ENCODE measurements at places on chromosomes 2 and 18.
A peak's percentile ranks its signal among the peaks of the same experiment; 100 is the strongest.

DNA sequence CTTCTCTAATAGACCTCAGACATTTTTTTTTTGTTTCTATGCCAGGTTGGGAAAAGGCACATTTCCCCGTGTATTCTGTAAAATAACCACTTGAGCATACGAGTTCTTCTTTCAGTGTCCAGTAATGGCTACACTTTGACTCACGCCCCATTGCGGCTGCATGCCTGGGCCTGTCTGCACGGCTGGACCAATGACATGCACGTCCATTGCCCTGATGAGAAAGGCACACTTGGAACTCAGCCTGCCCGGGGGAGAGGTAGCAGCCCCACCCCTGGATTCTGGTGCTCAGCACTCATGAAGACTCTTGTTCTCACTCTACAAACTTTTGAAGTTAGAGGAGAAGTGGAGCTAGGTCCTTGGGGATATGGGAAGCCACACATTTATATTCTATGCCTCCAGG is 5.8 kb downstream of the PCARE start:
- DNase-seq: no peak

GRCh38 chr2:224190936-224191270 is 151.8 kb upstream of the SERPINE2 start:
- DNase-seq: no peak

GRCh38 chr2:97733341-97734035 is 20.1 kb downstream of the ZAP70 start:
- DNase-seq: no peak

GRCh38 chr18:36419188-36419899 is 121.8 kb downstream of the FHOD3 start:
- DNase-seq: no peak

- no peak for DNase-seq
Observed at GRCh38 chr18:58004317-58004716, 39.7 kb upstream of the NEDD4L start.

- DNase-seq: no peak
Observed at GRCh38 chr2:43405829-43406228, 179.4 kb upstream of the ZFP36L2 start.

DNA sequence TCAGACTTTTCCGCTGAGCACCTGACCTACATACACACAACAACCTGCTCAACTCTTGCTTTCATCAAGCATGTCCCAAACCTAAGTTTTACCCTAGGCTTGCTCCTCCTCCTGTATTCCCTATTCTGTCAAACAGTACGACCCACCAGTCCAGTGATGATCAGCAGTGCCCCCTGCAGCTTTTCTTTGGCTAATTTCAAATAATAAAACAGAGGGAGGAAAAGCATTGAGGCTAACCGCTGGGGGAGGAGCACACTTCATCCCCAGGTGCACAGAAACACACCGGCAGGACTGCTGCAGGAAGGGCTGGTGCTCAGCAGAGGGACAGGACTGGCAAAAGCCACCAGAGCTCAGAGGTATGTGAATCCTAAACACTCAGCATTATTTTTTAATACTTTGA is 21.2 kb downstream of the E2F6 start:
- no peak for DNase-seq

GRCh38 chr2:9799729-9800632 is 43.3 kb upstream of the TAF1B start:
- peak; percentile 82 for DNase-seq

DNA sequence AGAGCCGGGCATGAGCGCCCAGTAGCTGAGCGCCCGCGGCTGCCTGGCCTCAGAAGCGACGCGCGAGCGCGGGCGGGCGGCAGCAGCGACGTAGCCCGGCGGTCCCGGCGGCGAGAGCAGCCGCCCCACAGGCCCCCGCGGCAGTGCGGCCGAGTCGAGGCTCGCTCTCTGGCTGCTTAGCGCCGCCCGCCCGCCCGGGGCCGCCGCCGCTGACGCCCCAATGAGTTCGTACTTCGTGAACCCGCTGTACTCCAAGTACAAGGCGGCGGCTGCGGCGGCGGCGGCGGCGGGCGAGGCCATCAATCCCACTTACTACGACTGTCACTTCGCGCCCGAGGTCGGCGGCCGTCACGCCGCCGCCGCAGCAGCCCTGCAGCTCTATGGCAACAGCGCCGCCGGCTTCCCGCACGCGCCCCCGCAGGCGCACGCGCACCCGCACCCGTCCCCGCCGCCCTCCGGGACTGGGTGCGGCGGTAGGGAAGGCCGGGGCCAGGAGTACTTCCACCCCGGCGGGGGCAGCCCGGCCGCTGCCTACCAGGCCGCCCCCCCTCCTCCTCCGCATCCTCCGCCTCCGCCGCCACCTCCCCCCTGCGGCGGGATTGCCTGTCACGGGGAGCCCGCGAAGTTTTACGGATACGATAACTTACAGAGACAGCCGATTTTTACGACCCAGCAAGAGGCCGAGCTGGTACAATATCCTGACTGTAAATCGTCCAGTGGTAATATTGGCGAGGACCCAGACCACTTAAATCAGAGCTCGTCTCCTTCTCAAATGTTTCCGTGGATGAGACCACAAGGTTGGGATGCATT is 847 bp downstream of the HOXD8 start:
- DNase-seq: no peak

- no peak for DNase-seq
Observed at GRCh38 chr18:49399003-49399402, 61.4 kb downstream of the DYM start.

DNA sequence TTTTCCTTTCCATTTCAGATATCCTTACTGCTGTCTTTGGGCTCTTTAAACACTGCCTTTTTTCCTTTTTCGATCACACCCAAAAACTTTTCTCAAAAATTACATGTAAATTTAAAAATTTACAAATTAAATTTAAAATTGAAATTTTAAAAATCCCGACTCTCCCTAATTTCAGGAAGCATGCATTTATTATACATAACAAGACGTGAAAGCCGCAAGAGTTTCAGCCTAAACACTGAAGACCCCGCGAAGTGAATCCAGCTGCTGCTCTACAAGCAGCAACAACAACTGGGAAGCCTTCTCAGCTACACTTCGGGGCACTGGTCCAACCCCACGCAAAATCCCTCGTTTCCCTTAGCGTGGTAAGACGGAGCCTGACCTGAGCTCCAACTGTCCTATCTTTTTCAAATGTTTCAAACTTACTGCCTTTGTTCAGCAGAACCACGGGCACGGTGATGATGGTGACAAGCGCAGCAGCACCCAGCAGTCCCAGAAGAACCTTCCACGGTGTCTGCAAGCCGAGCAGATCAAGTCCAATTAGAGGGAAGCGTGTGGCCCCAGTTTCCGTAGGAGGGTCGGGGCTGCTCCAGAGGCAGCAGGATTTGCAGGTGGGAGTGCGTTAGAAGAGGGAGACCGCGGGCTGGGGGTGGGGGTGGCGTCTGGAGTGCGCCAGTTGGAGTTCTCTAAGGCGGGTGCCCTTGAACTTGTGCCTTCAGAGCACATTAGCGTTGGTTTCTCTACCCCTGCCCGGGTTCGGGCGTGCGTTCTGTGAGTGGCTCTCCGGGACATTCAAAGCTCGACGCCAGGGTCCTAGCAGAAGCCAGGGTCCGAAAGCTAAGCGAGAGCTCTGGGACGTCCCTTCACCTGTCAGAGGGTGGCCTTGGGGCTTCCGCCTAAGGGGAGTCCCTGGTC is 783 bp downstream of the DPP4 start:
- DNase-seq: no peak

GRCh38 chr2:218253232-218253625 is 7.6 kb upstream of the GPBAR1 start:
- no peak for DNase-seq

- no peak for DNase-seq
Observed at GRCh38 chr2:203361922-203362321, 33.7 kb downstream of the ABI2 start.

DNA sequence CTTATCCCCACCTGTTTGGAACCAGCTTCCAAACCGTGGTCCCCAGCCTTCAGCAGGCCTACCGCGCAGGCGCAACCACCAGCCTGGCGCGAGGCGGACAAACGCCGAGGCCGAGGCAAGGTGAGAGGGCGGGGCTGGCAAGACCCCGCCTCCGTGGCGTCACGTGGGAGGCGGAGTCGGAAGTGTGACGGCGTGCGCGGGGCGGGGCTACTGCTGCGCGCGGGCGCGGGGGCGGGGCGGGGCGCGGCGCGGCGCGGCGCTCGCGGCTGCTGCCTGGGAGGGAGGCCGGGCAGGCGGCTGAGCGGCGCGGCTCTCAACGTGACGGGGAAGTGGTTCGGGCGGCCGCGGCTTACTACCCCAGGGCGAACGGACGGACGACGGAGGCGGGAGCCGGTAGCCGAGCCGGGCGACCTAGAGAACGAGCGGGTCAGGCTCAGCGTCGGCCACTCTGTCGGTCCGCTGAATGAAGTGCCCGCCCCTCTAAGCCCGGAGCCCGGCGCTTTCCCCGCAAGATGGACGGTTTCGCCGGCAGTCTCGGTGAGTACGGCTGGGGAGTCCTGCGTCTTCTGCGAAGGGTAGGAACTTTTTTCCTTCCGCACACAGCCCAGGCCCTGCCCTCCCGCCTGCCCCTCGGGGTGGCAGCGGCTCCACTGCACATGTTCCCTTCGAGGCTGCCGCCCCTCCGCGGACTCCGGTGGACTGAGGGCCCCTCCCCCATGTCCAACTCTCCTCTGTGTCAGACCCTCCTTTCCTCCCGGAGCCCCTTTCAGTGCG is at the start of gene EML4:
Gene EML4 (plus strand): TSS at position 254 of the 774 bp plus-strand sequence. CDS start 259 bp downstream, at position 513.
- peak; percentile 87 for DNase-seq

GRCh38 chr2:82998781-82999180 is 1460.3 kb downstream of the SUCLG1 start:
- no peak for DNase-seq

- no peak for DNase-seq
Observed at GRCh38 chr18:59669872-59670657, 27.2 kb downstream of the CCBE1 start.

DNA sequence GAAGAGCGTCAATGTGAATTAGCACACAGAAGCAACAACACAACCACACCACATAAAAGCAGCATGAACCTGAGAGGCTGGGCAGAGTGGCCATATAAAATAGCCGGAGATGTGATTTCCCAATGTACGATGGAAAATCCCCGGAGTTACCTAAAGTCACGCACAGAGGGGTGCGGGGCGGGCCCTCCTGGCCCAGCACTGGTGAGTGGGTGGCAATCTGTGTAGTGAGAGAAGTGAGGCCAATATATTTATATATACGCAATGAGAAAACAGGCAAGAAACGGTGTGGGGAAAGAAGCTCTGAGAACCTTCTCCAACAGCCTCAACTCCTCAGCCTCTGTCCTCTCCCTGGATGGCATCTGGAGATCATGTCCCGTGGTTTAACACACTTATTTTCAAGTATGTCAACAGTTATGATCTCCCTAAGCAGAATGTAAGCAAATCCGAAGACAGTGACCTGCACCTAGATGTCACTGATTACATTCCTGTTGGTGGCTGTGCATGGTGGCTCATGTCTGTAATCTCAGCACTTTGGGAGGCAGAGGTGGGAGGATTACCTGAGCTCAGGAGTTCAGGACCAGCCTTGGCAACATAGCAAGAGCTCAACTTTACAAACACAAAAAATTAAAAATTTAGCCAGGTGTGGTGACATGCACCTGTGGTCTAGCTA is 41.6 kb downstream of the CRACDL start:
- DNase-seq: no peak

DNA sequence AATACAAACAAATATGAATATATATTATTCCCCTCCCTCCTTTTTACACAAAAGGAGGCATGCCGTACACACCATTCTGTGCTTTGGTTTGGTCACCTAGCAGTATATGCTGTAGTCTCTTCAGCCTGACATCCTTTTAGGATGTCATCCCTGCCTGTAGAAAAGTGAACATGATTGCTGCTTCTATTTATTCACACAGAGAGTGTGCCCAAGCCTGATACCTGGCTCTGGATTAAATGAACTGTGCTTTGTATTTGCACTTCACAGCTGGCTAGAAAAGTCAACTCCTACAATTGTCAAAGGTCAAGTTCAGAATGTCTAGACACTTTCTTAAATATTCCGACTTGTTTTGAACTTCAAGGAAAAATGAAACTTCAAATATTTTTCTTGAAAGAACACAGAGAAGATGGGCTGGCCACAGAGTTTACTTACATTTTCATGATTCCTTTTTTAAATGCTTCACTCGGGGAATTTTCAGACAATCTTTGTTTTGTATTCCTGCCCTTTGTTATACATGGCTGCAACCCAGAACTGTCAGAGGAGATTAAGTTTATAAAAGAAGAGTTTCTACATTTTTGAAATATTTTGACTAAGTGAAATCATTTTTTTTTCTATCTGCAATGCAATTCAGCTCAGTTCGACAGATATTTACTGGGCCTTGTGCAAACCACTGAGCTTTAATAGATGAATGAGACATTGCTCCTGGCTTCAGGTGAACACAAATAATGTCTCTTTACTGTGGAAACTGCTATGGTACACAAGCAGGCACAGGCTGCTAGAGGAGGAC is 33.5 kb downstream of the DAPL1 start:
- no peak for DNase-seq

DNA sequence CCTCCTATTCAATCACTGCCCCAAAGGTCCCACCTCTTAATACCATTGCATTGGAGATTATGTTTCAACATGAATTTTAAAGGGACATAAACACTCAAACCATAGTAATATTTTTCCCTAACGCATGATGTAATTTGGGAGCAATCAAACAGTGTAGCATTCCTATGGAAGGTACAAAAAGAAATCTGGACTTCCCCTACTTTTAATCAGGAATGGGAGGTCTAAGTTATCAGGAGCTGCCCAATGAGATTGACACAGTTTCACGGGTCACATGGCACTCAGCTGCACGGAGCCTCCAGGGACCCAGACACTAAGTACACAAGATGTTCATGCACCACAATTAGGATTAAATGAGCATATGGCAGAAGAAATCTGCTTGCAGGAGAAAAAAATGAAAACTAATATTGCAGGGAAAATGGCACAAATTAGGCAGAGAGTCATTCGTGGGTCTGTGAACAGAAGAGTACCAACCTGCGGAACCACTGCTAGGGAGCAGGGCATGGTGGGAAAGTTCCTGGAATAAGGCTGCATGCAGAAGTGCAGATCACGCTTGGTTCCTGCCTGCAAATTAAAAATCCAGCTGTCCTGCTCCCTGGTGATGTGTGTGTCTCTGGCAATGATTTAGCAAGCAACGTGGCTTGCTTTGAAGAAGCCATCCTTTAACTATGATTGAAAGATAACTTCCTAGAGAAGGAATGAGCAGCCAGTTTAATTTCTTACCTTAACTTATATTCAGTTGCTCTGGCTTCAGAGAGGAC is 326.6 kb upstream of the ID2 start:
- no peak for DNase-seq

- DNase-seq: peak; percentile 61
Observed at GRCh38 chr2:232365621-232366321, 12.8 kb upstream of the ALPP start.

All from NT2/D1 (cell line).